Fibroblast of mammary gland (primary cell): ENCODE measurements at places on chromosomes 16 and 17.

- peak; percentile 92 for DNase-seq
Observed at GRCh38 chr17:67779098-67779672, 46.1 kb upstream of the BPTF start.

DNA sequence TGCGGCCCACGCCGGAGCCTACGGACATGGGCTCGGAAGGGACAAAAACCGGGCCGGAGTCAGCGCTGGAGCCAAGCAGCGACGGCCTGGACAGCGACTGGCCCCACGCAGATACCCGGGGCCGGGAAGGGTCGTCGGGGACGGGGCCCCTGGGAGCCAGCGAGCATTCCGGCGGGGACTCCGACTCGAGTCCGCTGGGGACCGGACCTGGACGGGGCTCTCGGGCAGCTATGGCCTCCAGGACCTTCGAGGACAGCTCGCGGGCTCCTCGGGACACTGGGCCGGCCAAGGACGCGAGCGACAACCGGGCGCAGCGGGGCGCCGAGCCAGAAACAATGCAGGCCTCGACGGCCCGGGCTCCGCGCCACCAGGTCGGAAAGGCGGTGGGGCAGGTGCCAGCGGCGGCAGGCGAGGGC lies 1.0 kb downstream of the MYO15B start:
- DNase-seq: no peak

DNA sequence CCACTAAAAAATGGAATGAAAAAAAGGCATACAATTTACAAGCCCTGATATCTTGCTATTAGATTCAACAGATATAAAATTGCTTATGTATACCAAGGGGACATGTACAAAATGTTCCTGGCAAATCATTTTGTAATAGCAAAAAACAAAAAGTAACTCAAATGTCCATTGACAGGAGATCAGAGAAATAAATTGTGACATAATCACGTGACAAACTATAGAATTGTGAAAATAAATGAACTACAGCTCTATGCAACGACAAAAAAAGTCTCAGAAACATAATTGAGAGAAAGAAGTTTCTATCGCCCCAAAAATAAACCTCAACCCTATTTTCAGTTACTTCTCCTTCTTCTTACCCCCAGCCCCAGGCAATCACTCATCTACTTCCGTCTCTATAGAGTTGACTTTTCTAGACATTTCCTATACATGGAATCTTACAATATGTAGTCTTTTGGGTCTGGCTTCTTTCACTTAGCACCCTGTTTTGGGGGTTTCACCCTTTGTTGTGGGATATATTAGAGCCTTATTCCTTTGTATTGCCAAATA lies 12.1 kb upstream of the ACE start:
- DNase-seq: no peak

- peak; percentile 88 for DNase-seq
Observed at GRCh38 chr16:83992624-83993023, 24.6 kb downstream of the NECAB2 start.

- DNase-seq: no peak
Observed at GRCh38 chr16:85197611-85198566, 85.6 kb upstream of the CIBAR2 start.

DNA sequence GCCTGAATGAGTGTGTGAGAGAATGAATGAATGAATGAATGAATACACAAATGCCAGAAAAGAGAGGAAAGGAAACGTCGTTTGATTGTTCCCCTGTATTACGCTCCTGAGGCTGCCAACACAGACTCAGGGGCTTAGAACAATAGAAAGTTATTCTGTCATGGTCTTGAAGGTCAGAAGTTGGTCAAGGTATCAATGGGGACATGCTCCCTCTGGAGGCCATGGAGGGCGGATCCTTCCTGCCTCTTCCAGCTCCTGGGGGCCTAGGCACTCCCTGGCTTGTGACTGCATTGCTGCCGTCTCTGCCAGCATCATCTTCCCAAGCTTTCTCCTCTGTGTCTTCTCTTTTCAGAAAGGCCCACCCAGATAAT lies 1.5 kb upstream of the SLC38A8 start:
- peak; percentile 54 for DNase-seq

DNA sequence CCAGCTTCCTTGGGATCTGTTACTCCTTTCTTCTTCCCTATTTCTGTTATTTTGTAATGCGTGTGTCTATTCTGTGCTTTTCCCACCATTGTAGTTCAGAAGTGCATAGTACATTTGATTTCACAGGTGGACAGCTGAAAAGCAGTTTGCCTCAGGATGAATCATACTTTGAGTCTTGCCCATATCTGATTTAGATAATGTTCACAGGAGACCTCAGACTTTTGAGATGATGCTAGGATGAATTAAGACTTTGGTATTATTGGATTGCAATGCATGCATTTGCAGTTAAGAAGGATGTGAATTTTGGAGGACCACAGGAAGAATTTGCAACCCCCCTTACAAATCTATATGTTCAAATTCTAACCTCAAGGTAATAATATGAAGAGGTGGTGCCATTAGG lies 769.6 kb downstream of the CDH11 start:
- no peak for DNase-seq

DNA sequence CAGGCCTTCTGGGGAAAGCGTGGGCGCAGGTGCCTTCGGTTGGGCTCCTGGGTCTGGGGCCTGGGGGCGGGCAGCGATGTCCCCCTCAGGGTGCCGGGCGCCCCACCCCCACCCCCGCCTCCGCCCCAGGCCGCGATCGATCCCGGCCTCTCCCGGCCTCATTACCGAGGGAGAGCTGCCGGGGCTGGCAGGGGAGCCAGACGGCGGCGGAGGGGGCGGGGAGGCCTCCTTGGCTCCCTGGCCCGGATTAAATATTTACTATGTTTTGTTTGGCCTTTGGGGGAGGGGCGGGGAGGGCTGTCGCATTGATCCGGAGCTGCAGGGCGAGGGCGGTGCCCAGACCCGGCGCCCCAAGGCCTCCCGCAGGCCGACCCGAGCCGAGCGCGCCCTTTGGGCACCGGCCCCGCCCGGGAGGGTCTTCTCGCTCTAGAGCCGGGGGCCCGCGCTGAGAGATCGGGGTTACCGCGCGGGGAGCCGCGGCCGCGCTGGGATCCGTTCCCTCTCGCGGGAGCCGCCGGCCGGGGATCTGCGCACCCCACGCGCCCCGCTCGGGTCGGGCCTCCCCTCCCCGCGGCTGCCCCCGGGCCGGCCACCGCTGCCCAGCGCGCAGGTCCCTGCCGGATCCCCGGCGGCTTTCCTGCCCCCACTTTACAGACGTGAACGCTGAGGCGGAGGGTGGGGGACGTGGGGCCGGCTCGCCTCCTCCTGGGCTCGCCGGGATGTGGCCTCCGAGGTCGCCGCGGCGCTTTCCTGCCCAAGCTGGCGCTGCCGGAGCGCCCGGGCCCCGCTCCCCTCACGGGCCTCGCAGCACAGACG lies 27.0 kb downstream of the RTN4RL1 start:
- DNase-seq: no peak

DNA sequence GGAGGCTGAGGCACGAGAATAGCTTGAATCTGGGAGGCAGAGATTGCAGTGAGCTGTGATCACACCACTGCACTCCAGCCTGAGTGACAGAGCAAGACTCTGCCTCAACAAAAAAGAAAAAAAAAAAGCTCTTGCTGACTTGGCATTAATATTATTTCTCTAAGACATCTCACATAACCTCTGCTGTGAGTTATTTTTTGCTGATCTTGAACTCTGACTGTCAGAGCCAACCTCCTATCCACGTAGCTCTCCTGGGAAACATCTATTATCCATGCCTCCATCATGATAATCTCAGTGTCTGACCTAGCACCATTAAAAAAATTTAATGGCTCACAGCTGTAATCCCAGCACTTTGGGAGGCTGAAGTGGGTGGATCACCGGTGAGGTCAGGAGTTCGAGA lies 12.7 kb upstream of the ULK2 start:
- peak; percentile 20 for DNase-seq

DNA sequence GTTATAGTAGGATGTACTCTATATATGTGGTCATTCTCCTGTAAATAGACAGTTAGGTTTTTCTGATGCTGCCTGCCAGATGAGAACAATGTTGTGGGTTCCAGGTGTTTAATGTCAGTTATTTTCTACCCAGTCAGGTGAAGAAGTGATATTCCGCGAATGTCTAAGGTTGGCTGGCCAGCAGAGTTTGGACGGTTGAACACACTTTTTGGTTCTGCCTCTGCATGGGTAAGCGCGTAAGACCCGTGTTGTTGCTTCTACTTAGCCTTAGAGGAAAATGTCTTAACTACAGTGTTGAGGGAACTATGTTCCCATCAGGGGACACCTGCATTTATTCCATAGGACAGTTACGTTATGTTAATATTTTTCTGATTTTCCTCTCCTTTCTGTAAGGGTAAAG lies 162.6 kb downstream of the MAP2K6 start:
- no peak for DNase-seq

DNA sequence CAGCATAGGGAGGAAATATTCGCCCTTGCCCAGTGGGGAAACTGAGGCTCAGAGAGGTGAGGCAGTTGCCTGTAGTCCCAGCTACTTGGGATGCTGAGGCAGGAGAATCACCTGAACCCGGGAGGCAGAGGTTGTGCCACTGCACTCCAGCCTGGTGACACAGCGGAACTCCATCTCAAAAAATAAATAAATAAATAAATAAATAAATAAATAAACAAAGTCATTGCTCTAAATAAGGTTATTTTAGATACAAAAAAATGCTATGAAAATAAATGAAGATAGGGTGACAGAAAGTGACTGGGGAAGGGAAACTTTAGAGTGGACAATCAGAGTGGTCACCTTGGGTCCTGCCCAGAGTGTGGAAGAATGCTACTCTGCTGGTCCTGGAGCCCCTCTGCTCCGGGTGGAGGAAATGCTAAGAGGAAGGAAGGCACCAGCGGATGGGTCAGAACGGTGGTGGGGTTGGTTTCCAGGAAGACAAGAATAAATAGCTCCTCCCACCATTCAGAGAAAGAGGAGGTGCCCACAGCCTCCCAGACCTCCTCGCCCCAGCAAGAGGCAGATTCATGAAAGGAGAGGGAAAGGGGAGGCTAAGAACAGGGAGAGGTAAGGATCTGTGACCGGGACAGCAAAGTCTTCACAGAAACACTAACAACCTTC lies 17.6 kb downstream of the TRPV3 start:
- DNase-seq: no peak

DNA sequence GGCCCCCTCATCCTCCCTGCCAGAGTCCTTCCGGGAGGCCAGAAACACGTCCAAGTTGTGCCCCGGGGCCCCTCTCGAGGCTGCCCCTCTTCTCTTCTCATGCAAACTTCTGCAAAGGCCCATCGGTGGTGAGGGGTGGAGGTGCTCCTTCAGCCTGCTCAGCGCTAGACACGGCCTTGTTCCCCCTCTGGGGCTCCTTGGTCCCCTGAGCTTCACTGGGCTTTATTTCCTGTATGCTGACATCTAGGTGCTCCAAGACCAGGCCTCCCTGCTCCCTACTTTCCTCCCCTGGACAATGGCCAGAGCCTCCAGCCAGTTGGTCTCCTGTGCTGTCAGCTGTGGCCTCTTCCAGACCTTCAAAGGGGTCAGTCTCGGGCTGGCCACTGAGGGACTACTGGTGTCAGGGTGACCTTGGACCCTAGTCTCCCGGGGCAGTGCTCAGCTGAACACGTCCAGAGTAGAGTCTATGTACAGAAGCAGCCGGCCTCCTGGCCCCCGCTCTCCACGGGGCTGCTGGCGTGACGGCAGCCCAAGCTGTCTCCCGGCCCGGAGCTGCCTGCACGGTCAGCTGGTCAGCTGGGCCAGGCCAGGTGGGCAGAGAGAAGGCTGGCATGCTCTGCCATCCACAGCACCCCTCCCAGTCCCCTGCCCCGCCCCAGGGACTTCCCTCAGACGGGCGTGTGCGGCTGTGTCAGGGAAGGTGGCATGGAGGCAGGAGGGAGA lies 1.7 kb upstream of the PRR35 start:
- no peak for DNase-seq

GRCh38 chr16:84603140-84603816 lies 14.6 kb downstream of the COTL1 start:
- DNase-seq: peak; percentile 99

GRCh38 chr16:53904533-53904932 lies 200.6 kb downstream of the FTO start:
- no peak for DNase-seq

GRCh38 chr16:64545768-64546167 lies 576.1 kb downstream of the CDH11 start:
- DNase-seq: no peak

- peak; percentile 68 for DNase-seq
Observed at GRCh38 chr16:68079626-68080344, 5.4 kb upstream of the NFATC3 start.

DNA sequence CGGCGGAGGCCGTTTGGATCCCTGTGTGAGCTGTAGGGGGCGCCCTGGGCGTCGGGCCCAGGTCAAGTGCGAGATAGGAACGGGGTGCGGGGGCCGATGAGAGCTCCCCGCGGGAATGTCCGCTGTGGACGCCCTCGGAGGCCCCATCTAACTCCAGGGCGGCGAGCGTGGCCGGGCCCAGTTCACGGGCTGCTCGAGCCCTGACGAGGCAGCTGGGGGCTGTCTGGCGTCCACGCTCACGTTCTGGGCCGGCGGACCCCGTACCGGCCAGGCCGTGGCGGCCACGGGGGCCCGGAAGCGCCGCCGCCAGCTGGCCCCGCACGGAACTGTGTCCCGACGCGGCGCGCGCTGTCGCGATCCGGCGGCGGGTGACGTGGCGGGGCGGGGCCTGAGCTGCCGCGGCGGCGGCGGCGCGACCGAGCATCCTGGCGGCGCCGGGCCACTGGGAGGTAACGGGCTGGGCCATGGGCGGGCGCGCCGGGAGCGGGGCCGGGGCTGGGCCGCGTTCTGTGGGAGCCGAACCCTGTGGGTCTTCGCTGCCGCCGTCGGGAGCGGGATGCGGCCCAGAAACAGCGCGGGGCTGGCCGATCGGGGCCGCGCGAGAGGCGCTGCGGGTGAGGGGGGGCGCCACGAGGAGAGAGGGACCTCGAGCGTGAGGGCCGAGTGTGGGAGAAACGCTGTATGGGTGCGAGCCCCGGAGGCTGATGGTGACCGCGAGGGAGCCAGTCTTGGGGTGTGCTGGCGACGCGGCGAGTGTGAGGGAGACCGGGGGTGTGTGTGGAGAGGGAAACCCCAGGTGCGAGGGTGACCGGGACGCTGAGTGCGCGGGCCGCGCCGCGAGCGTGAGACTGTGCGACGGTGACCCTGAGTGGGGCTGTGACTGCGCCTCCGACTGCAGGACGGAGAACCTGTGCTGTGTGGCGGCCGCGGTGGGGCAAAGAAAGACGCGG lies at the start of gene SLC7A6:
SLC7A6 (plus strand) TSS at position 399 of the 950 bp plus-strand sequence. CDS start 10,201 bp downstream, outside the sequence.
- peak; percentile 64 for DNase-seq

DNA sequence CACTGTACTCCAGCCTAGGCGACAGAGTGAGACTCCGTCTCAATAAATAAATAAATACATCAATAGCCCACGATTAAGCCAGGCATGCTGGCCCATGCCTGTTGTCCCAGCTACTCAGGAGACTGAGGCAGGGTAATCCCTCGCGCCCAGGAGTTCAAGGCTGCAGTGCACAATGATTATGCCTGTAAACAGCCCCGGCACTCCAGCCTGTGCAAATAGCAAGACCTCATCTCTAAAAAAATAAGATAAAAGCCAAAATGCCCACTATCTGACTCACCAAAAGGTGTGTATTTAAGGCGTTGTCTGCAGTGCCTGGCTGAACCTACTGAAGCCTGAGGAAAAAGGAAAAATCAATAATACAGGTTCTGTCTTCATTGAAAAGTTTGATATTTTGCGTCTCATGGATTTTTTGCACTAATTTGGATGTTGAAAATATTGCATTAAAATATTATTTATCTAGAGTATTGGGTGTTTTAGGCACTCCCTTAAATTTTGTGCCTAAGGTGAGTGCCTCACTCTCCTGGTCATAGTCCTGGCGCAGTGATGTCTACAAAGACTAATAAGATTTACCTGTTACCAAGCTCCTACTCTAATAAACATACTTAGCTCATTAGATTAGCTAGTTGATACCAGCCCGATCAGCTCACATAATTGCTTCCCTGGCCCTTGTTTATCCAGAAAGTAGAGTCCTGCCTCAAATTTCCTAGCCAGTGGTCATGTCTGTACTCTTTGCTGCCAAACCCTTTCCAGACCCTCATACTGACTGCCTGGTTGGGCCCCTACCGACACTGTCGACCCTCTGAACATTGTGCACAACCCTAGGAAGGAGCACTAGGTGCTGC lies 24.7 kb upstream of the TOB1 start:
- no peak for DNase-seq
